ENCODE measurements at places on chromosomes 4 and X.

DNA sequence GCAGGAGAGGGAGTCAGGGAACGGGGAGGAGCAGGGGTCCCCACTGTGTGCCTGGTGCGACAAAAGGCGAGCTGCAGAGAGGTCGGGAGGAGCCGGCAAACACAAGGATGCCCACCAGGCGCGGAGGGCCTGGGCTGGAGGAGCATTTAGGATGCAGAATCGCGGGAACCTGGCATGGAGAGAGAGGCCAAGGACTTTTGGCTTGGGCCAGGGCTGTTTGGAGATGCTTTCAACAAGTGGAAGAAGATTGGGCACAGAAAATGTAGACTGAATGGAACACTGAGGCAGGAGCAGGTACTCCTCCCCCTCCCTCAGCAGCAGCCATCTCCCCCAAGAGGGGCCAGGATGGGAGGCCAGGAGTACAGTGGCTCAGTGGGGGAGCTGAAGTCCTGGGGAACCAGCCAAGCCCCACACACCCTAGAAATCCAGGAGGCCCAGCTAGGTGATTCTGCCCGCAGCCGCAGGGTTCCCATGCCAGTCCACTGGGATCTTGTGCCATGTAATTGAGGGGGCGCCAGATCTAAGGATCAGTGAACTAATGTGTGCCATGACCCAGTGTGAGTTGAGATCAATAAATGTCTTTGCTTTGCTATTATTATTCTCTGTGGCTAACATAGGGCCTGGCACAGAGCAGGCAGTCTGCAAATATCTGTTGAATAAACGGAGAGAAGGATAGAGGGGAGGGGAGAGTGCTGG is 1.1 kb upstream of the ABLIM2 start:
- DNase-seq = no peak

DNA sequence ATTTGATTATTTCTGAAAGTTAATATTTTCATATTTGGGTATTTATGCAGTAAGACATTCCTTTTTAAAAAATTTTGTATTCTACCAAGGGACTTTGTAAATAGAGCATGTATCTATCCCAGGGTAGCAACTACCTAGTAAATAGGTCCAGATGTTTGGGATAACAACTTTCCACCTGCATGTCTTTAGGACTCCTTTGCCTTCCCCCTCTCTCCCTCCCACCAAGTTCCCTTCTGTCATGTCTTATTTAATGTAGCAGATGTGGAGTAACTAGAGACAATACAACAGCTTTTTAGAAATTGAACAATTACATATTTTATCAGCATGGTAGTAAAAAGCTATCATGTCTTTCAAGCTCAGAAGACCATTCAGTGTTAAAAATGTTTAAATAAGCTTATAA is 821.0 kb downstream of the C4orf33 start:
- no peak for DNase-seq

DNA sequence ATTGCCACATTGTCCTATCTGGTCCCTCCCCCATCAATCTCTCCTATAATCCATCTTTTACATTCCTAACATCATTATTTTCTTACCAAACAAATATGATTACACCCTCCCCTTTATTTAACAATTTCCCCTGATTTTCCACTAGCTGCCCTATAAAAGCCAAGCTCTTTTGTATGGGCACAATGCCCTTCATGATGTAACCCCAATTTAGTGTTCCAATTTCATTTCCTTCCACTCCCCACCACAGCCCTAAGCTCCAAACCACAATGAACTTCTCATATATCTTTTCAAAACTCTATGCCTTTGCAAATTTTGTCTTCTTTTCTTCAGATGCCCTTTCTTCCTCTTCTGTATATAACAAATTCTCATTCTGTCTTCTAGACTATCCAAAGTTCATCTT is 39.5 kb upstream of the PTPN13 start:
- DNase-seq = peak; percentile 38

GRCh38 chrX:130878350-130879341 is 24.4 kb downstream of the ENOX2 start:
- peak; percentile 91 for DNase-seq

DNA sequence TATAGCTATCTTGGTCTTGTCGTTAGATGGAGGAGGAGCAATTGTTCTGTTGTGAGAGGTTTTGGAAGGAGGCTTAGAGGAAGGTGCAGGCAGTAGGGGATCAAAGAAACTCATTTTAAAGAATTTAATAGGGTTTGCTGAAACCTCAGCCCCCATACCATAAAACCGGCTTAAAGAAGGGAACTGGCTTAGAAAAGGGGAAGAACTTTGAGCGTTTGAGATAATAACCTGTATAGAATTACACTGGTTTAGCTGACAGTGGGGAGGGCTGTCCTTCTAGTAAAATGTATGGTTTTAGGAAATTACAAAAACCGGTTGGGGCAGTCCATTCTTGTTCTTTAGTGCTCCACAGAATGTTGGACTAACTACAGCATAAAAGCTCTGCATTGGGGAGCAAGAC is 128.1 kb downstream of the KDM6A start:
- no peak for DNase-seq
